ENCODE measurements at places on chromosomes 4 and X.

DNA sequence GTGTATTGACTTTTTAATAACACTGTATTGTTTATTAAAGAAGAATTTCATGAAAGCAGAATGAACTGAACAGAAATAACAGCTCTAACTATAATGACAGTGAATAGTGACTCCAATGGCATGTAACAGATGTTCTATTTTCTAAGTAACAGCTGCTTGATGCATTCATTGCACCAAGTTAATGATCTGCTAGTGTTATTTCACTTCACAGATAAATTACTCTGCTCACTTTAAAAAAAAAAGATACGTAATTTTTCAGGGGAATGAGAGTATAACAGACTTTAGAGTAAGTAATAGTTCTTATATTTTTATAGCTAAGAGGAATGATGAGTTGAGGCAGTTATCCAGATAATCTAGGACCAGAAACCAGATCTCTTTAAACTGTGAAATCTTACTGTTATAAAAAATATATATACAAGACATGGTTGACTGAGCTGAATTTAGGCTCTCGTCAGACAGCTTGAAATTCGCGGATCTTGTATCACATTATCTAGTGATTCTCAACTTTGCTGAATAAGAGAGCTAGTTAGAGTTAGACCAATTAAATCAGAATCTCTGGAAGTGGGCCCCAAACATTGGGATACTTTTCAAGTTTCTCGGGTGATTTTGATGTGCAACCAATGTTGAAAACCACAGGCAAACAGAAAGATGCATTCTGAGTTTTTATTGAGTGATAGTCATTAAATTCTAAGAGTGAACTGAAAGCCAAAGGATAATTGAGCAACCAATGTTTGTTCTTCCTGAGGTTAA, 840.7 kb downstream of the DMD start:
- no peaks in the 10 kb centered on the region for H3K36me3 ChIP-seq
- H3K4me3 ChIP-seq, result no peak overlapping the region
- no peaks in the 10 kb centered on the region for H3K4me1 ChIP-seq
- H3K27ac ChIP-seq, result no peak overlapping the region
- H3K27me3 ChIP-seq, result no peaks in the 10 kb centered on the region
- no peak for DNase-seq

DNA sequence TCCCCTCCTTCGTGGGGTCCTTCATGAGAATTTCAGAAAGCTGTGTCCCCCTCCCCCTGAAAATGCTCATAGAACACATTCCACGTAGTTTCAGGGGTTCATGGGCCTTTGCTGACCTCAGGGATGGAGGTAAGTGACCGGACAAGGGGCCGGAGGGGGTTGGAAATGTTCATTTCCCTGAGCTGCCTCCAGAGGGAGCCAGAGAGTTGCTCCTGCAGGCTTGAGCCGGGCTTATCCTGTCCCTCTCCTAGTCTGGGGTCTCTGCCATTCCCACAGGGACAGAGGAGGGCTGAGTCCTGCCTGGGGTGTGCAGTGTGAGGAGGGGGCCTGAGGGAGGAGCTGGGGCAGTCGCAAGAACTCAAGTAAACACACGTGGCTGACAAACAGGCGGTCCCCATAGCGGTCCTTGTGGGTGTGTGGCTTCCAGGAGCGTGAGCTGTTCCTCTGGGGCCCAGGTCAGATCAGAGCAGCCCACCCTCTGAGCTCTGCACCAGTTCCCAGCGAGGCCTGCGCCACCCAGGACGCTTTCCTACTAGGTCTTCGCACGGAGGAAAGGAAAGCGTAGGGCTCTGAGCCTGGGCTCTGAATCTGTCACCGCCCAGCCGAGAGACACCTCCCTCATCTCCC, 62.5 kb downstream of the WFS1 start:
- DNase-seq, result peak; percentile 72
- H3K27me3 ChIP-seq, result peaks cover 28% of the 10 kb centered on the region
- H3K27ac ChIP-seq, result no peak overlapping the region
- H3K4me3 ChIP-seq, result no peak overlapping the region

DNA sequence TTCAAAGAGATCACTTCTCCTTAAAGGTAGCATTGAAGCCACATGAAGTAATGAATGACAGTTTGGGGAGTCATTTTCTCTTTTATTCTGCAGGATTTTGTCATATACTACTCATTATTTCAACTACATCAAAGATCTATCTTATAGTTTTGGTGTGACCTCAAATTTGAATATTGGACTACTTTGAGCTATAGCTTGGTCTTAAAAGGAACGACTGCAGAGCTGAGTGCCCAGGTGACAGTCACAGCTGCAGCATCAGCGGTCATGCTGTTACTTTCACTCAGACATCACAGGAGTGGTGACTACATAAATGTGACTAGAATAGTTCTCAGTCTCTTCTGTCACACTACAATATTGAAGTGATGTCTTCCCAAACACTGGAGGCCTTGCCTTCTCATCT, 10.7 kb upstream of the SPCS3 start:
- H3K4me3 ChIP-seq, result no peak overlapping the region
- H3K27ac ChIP-seq, result no peak overlapping the region
- peaks cover 12% of the 10 kb centered on the region for H3K4me1 ChIP-seq
- DNase-seq, result no peak

GRCh38 chr4:145944886-145945285, 6.3 kb upstream of the ZNF827 start:
- peaks cover 33% of the 10 kb centered on the region for H3K4me1 ChIP-seq
- H3K27me3 ChIP-seq, result peaks cover 2% of the 10 kb centered on the region
- no peak for DNase-seq
- H3K36me3 ChIP-seq, result no peaks in the 10 kb centered on the region
- H3K27ac ChIP-seq, result no peak overlapping the region
- H3K4me3 ChIP-seq, result no peak overlapping the region

- no peaks in the 10 kb centered on the region for H3K27me3 ChIP-seq
- H3K4me1 ChIP-seq, result no peaks in the 10 kb centered on the region
These were observed 25.7 kb downstream of the NKX1-1 start for GRCh38 chr4:1380368-1381151.

DNA sequence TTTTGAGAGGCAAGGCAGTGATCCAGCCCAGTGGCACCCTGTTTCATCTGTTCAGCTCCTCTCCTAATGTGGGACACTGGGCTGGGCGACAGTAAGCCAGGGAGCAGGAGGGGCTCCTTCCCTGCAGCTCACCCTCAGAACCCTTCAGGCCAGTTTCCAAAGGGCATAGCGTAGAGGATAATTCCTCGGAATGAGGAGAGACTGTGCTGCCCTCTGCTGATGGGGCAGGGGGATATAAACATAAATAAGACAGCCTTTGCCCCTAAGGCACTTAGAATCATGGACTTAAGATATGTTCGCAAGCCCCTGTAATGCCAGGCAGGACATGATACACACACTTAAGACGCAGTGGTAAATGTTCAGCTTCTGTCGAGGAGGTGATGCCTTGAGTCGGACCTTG, 27.9 kb upstream of the ZNF185 start:
- peaks cover 16% of the 10 kb centered on the region for H3K4me1 ChIP-seq
- H3K27ac ChIP-seq, result peak overlapping the region; percentile 42
- H3K4me3 ChIP-seq, result no peak overlapping the region

DNA sequence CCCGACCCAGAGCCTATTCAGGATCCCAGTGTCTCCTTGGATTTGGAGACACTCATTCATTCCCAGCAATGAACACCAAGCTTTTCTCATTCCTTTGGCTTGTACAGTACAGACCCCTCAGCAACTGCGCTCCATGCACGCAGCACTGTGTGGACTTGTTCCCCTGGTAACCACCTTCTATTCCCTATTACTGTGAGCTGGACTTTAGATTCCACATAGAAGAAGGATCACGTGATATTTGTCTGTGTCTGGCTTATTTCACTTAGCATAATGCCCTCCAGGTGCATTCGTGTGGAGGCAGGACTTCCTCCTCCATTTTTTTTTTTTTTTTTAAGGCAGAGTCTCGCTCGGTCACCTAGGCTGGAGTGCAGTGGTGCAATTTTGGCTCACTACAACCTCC, 106.4 kb downstream of the PHKA2 start:
- DNase-seq, result no peak
- peaks cover 9% of the 10 kb centered on the region for H3K27me3 ChIP-seq
- no peak overlapping the region for H3K27ac ChIP-seq

GRCh38 chr4:76251441-76252270, at the start of gene FAM47E:
Gene FAM47E, plus strand, starts transcription at chr4:76251721. Its CDS starts 26 bp downstream, at chr4:76251747.
- peaks cover 70% of the 10 kb centered on the region for H3K27me3 ChIP-seq
- peaks cover 12% of the 10 kb centered on the region for H3K4me1 ChIP-seq
- peak; percentile 81 for DNase-seq
- peak within 1 kb of the TSS; percentile 86 for H3K4me3 ChIP-seq
- no peaks in the 10 kb centered on the region for H3K36me3 ChIP-seq

DNA sequence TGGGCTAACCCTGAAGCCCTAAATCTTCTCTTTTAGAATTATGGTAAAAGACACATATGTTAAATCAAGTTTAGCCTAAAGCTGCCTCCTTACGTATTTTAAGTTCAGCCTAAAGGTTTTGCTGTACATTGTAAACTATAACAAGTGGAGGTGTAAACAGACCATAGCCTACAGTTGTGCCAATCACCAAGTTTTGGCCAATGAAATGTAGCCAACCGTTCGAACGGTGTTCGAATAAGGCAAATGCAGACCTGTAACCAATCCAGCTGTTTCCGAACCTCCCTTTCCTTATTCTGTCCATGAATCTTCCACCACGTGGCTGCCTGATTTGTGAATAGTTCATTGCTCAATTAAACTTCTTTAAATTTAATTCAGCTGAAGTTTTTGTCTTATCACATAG, 52.1 kb upstream of the TBC1D9 start:
- H3K36me3 ChIP-seq, result no peaks in the 10 kb centered on the region
- no peaks in the 10 kb centered on the region for H3K4me1 ChIP-seq
- H3K4me3 ChIP-seq, result no peak overlapping the region
- H3K27me3 ChIP-seq, result peaks cover 16% of the 10 kb centered on the region
- DNase-seq, result no peak

DNA sequence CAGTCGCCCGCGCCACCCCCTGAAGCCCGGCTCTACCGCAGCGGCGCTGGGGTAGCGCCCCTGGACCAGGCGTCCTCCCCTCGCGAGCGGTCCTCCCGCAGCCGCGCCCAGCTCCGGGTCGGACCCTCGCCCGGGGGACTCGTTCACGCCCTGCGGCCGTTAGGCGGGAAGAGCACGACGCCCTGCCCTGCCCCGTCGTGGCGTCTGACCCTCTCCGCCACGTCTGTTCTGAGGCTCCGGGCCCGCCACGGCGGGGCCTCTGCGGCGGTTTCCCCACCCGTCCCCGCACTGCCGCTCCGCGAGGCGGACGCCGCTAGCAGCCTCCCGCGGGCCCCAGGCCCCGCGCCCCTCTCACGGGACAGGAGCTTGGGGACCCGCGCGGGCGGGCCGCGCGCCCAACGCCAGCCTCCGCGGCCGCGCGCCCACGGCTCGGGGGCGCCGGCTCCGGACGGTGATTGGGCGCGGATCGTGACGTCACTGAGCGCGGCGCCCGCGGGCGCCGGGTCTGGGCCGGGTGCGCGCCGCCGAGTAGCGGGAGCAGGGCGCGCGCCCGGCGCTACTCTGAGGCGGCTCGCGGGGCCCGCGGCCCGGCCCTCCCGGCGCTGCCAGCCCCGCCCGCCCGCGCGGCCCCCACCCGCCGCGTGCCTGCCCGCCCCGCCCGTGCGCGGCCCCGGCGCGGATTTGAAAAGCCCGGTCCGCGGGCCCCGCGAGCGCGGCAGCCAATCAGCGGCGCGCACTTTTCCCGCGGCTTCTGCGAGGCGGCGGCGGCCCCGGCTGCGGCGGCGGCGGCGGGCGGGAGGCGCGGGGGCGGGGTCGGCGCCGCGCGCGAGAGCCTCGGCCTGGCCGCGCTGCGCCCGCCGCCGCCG, at the start of gene NSD2:
Gene NSD2, plus strand, starts transcription at position 816 of the 866 bp plus-strand sequence. CDS start 29,262 bp downstream, outside the sequence.
- H3K27ac ChIP-seq, result peak within 1 kb of the TSS; percentile 92
- peaks cover 52% of the 10 kb centered on the region for H3K4me1 ChIP-seq
- peaks cover 5% of the 10 kb centered on the region for H3K36me3 ChIP-seq
- DNase-seq, result peak; percentile 92
- H3K4me3 ChIP-seq, result peak within 1 kb of the TSS; percentile 92

Measured in nephron progenitor cell (in vitro differentiated cells).